ENCODE measurements at places on chromosomes 5 and 9. TPM values are rescaled to one million over a fixed set of nuclear protein-coding genes. Genes with fewer than 3 reads are reported as not detected.

Gene ZCCHC9
- total RNA-seq, result 56.4 TPM

Gene SRA1
- total RNA-seq, result 49.1 TPM

Gene PCDHGB4
- total RNA-seq, result 11.3 TPM

Gene CDH6
- 21.6 TPM for total RNA-seq

Gene CACNA1B
- 0.11 TPM for total RNA-seq

Gene PPP3R2
- total RNA-seq, result not detected

Gene CERT1
- 42.0 TPM for total RNA-seq

Gene SPATA31D1
- total RNA-seq, result 0.25 TPM
